Renal pelvis (tissue), 12 donors: ENCODE measurements at places on chromosomes 6 and 20. TPM values are rescaled to one million over a fixed set of nuclear protein-coding genes. Genes with fewer than 3 reads are reported as not detected.
A peak's percentile ranks its signal among the peaks of the same experiment; 100 is the strongest.

The HNF4A gene
- polyA plus RNA-seq: 73.1 TPM

The PPP1R3G gene
- polyA plus RNA-seq: 1.7 TPM

The B3GALT4 gene
- polyA plus RNA-seq: 5.9 TPM

The CRIP3 gene
- polyA plus RNA-seq: 8.1 TPM

GRCh38 chr6:84428300-84428907, 201.0 kb upstream of the CEP162 start:
- DNase-seq: peak; percentile 47

DNA sequence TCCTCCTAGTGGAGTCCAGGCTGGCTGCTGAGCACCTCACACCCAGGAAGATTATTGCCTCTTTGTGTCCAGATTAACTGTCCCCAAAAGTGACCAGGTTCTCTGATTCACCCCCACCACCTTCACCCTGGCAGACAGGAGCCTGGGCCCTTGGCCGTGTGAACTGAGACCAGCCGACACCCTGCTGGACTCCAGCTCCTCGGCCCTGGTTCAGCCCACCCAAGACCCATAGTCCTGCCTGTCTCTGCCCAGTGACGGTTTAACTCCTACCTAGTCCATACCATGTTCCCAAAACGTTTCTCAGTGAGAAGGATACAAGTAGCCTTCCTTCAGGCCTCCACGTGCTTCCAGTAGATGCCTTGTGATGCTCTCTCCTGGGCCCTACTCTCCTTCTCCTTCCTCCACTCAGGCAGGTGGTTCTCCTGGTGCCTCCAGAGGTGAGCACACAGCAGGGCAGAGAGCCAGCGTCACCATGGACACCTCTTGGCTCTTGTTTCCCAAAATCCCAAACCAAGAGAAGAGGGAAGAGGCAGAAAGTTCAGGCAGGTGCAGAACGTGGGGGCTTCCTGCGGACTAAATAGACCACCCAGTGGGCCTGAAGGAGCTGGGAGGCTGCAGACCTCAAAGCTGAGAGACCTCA, 134.4 kb upstream of the CST7 start:
- DNase-seq: no peak

GRCh38 chr20:33337119-33337518, 54.1 kb downstream of the BPIFB1 start:
- DNase-seq: no peak

DNA sequence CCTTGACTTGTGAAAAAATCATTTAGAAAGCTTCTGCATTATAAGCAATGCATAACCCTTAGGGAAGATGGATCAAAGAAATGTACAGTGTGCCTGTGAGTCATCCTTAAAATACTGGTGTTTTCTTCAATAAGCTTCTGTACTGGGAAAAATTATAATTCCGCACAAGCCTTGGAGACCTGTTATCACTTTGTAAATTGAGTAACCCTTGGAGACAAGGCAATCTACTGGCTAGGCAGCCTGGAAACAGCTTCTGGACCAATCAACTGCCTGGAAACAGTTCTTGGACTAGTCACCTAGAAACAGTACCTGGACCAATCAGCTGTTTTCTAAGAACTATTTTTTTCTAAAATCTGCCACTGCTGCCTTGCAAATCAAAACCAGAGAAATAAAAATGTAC, 25.8 kb upstream of the RNGTT start:
- no peak for DNase-seq

GRCh38 chr6:36028877-36029324, 1.3 kb downstream of the MAPK14 start:
- peak; percentile 55 for DNase-seq

GRCh38 chr6:168037242-168037641, 39.8 kb downstream of the KIF25 start:
- no peak for DNase-seq

- DNase-seq: no peak
These were observed 169.0 kb upstream of the MCHR2 start for GRCh38 chr6:100163035-100163434.

- DNase-seq: no peak
These were observed 127.6 kb downstream of the TTLL2 start for GRCh38 chr6:167452338-167453081.
